ENCODE measurements at places on chromosomes 4 and X.

DNA sequence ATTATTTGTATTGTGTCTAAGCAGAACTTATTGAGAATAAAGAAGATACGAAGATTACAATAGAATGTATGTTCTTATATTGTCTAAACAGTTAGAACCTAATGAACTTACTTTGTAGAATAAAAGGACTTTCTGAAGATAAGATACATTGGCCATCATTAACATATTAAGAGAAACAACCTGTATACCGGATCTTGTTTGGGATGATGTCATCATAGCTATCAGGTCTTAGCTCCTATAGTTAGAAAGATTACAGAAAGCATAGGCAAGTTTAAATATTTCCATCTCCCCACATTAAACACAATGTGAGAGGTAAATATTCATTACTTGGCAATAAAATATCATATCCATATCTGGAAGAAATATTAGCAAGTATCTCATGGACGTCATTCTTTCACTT is 282.3 kb downstream of the PACRGL start:
- no peak for DNase-seq

GRCh38 chr4:22987870-22988269 is 295.1 kb downstream of the GBA3 start:
- DNase-seq = peak; percentile 31

DNA sequence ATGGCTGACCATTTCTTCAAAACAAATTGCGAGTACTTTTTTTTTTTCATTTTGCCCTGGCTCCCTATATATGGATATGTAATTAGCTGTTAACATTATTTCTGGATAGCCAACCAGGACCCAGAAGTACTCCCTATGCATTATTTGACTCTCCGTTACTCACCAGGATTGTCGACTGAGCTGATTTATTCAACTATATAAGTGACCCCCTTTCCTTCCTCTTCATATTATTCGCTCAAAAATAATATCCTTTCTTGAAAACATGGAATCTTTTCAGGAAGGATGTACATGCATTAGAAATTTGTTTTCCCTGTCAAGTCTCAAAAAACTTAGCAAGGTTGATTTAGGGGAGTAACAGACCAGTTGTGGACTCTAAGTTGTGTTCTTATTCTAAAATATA is 114.1 kb upstream of the KLHL4 start:
- DNase-seq = no peak

- DNase-seq = no peak
Measured at GRCh38 chr4:170083541-170083940, 6.2 kb downstream of the AADAT start.

DNA sequence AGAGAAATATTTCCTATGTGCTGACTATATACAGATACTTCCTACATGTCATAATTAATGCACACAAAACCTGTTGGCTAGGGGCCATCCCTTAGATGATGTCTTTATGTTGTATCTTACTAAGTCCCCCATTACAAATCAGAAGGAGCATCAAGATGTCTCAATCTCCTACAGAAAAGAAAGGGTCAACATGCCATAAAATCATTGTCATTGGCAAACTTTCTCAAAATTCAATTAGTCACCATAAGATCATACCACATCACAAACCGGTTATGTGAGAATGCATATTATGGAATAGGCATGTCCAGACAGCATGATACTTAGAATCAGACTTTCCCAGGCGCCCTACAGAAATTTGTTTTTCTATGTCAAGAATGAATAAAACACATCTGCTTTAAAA is 175.2 kb upstream of the TET2 start:
- no peak for DNase-seq

DNA sequence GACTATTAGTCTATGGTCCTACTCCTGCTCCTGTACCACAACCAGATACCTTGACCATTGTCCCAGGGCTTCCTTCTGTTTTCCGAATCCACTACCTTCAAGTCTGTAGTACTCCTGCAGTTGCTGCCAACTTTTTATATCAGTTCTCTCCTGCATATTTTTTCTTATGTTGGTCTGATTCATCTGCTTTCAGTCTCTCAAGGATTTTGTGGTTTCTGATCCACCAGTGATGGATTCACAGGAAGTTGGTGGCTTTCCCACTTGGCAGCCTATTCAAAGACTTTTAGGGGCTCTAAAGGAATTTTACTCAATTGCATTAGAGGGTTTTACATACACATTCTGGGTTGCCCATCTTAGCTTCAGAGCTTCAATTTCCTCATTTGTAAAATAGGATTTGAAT is 23.6 kb downstream of the KIF4A start:
- DNase-seq = peak; percentile 39

- DNase-seq = no peak
Measured at GRCh38 chrX:31236231-31236630, 164.4 kb upstream of the FTHL17 start.

- no peak for DNase-seq
Measured at GRCh38 chr4:156538651-156539257, 432.8 kb downstream of the PDGFC start.

- DNase-seq = peak; percentile 50
Measured at GRCh38 chr4:47839259-47839658, 1.4 kb upstream of the CORIN start.

DNA sequence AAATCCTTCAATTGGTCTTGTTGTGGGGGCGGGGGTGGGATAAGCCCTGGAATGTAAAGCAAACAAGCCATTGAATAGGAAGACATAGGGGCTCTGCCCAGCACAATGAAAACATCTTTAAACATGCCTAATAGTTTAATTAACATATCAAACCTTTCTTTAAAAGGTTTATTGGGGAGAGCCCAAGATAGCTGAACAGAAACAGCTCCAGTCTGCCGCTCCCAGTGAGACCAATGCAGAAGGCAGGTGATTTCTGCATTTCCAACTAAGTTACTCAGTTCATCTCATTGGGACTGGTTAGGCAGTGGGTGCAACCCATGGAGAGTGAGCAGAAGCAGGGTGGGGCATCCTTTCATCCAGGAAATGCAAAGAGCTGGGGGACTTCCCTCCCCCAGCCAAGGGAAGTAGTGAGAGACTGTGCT is 327.2 kb upstream of the CNKSR2 start:
- DNase-seq = no peak

DNA sequence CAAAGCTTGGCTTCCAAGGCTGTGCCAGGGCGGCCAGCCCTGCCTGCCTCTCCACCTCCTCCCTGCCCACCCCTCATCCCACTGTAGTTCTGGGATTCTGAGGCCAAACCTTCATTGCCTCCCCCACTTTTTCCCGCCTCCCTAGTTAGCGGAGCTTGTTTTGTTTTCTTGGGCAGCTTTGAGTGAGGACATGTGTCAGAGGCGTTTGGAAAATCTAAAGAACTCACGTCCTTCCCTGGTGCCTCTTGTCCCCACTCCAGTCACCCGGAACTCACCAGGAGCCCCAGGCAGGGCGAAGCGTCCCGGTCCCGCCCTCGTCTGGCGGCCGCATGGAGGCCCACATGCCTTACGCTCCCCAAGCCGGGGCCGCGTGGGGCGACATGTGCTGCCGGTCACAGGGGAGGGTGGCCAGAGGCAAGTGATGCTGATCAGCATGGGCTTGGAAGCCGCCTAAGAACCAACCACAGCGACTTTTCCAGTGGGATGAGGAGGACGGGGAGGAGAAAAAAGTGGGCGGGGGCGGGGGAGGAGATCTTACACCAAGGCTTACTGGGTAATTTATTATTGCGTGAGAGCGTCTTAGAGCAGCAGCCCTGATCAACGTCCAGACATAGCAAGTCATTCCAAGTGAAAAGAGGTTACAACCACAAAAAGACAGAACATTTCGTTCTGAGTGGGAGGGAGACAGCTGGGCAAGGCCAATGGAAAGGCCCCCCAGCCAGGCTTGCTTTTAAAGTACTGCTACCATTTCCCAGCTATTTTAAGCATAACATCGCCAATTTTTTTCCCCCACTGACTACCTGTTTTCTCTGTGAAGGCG is 48.5 kb downstream of the PRPS1 start:
- peak; percentile 97 for DNase-seq

DNA sequence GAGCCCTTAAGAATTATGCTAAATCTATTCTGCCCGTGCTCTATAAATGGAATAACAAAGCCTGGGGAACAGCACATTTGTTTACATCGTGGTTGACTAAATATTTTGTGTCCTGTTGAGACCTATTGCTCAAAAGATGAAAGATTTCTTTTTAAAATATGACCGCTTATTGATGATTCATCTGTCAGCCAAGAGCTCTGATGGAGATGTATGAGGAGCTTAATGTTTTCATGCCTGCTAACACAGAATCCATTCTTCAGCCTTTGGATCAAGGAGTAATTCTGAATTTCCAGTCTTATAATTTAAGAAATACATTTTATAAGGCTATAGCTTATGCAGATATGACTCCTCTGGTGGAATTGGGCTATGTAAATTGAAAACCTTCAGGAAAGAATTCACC is 271.3 kb upstream of the FAT4 start:
- no peak for DNase-seq
